Placental pericyte (primary cell): ENCODE measurements at places on chromosomes 6 and 20. TPM values are rescaled to one million over a fixed set of nuclear protein-coding genes. Genes with fewer than 3 reads are reported as not detected.

The SLCO4A1 gene
- total RNA-seq: 0.44 and 6.6 TPM in 2 replicates

The MATN4 gene
- 0.22 TPM in 1 of 2 replicates, not detected in the other for total RNA-seq

The CSNK2A1 gene
- 111 and 156 TPM in 2 replicates for total RNA-seq

The AIF1 gene
- total RNA-seq: not detected in 2 replicates

The NOTCH4 gene
- 0.44 and 1.1 TPM in 2 replicates for total RNA-seq

The TOX2 gene
- 9.0 and 10.5 TPM in 2 replicates for total RNA-seq

The NUP43 gene
- 16.4 and 53.0 TPM in 2 replicates for total RNA-seq

The RBM24 gene
- total RNA-seq: 0.88 and 9.3 TPM in 2 replicates

The C6orf52 gene
- not detected in 2 replicates for total RNA-seq

The ITPR3 gene
- total RNA-seq: 19.5 and 47.2 TPM in 2 replicates

The OR12D3 gene
- not detected in 2 replicates for total RNA-seq

The OLIG3 gene
- not detected in 2 replicates for total RNA-seq

The TM9SF4 gene
- total RNA-seq: 57.4 and 62.6 TPM in 2 replicates

The PRDM1 gene
- 3.9 and 37.2 TPM in 2 replicates for total RNA-seq

The DCDC2 gene
- total RNA-seq: under 0.01 and 0.14 TPM in 2 replicates

The SNAP25 gene
- under 0.01 and 5.9 TPM in 2 replicates for total RNA-seq

The CD93 gene
- 0.43 TPM in 1 of 2 replicates, not detected in the other for total RNA-seq

The BEND3 gene
- 2.8 and 4.6 TPM in 2 replicates for total RNA-seq

The VARS2 gene
- 24.8 and 28.4 TPM in 2 replicates for total RNA-seq

The GSTA3 gene
- total RNA-seq: not detected in 2 replicates

The PI16 gene
- total RNA-seq: 0.14 TPM in 1 of 2 replicates, not detected in the other

The BTNL2 gene
- not detected in 2 replicates for total RNA-seq

The HRH3 gene
- total RNA-seq: not detected in 2 replicates

The MLIP gene
- 0.44 TPM in 1 of 2 replicates, not detected in the other for total RNA-seq

The C6orf120 gene
- total RNA-seq: 52.7 and 57.8 TPM in 2 replicates

The SOX18 gene
- total RNA-seq: 0.43 TPM in 1 of 2 replicates, not detected in the other

The PRRC2A gene
- total RNA-seq: 55.1 and 105 TPM in 2 replicates

The CRYBG1 gene
- 3.1 and 15.7 TPM in 2 replicates for total RNA-seq

The MAP3K5 gene
- total RNA-seq: 21.0 and 35.4 TPM in 2 replicates

The TTK gene
- total RNA-seq: 1.5 and 54.8 TPM in 2 replicates

The CD109 gene
- 44.4 and 80.0 TPM in 2 replicates for total RNA-seq

The IMPG1 gene
- not detected in 2 replicates for total RNA-seq

The ZNF341 gene
- total RNA-seq: 1.5 and 1.9 TPM in 2 replicates

The PLA2G7 gene
- total RNA-seq: 0.14 TPM in 1 of 2 replicates, not detected in the other

The ERMARD gene
- total RNA-seq: 18.6 and 20.8 TPM in 2 replicates

The ROS1 gene
- total RNA-seq: under 0.01 TPM in 2 replicates

The CRIP3 gene
- total RNA-seq: not detected in 2 replicates

The MCHR2 gene
- not detected in 2 replicates for total RNA-seq
